ENCODE measurements at places on chromosomes 6 and 20.

DNA sequence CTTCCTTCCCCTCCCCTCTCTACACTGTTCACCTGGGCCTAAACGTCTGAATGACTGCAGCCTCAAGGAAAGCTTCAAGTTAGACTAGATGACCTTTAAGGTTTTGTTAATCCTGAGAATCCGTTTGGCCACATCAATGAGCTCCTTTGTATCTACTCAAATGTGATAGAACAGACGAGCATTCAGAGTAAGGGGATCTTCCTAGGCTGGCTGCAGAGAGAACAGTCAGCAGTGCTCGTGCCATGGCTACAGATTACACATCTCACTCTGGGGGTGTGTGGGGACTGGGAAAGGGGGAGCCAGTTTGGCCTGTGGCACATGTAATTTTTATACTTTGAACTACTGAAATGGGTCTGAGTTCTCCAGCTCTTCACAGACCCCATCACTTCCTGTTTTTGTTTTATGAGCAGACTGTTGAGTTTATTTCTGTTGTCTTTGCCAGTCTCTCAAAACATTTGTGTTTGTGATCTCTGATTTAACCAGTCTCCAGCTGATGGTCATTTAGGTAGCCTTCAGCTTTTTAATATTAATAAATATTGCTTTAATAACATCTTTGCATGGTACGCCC is 50.9 kb downstream of the KCNS1 start:
- DNase-seq = no peak

DNA sequence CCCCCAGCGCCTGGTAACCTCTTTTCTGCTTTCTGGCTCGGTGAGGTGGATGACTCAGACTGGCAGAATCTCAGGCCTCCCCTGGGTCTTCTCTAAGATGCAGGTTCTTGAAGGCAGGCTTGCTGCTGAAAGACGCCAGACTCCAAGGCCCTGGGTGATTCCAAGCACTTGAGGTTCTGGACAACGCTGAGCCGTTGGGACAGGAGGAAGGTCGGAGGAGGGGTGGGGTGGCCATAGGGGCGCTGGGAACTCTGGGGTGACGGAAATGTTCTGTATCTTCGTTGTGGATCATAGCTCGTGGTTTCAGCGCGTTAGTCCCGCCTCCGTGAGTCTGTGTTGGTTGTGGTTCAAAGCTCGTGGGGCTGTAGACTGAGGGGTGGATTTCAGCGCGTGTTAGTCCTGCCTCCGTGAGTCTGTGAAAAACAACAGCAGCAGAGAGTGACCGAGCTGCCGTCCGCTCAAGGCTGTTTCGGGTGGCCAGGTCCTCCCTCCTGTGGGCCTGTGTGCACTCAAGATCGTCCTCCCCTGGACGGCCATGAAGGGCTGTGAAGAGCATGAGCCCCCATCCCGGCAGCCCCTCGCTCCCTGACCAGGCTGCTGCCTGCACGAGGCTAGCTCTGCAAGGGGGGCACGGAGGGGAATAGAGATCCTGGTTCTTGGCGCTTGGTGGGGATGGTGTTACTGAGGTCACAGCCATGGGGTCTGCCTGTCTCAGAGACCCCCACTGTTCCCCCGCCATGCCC is 7.7 kb downstream of the NTSR1 start:
- DNase-seq = no peak

DNA sequence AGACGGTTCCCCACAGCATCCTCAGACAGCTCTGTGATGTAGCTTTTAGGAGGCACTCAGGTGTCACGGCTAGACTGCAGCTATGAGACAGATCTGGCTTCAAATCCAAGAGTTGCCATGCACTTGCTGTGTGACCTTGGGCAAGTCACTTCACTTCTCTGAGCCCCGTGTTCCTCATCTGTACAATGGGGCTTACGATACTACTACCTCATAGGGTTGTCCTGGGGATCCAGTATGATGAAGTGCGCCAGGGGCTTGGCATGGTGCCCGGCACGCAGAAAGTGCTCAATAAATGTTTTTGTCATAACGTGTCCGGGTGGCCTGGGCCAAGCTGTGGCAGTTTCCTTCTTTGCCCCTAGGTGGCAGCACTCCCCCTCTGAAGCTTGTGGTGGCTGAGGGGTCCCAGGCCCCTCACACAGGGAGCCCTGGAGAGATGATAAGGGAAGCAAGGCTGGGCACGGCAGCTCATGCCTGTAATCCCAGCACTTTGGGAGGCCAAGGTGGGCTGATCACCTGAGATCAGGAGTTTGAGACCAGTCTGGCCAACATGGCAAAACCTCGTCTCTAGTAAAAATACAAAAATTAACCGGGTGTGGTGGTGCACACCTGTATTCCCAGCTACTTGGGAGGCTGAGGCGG is 19.1 kb upstream of the CHMP4B start:
- DNase-seq = peak; percentile 43

DNA sequence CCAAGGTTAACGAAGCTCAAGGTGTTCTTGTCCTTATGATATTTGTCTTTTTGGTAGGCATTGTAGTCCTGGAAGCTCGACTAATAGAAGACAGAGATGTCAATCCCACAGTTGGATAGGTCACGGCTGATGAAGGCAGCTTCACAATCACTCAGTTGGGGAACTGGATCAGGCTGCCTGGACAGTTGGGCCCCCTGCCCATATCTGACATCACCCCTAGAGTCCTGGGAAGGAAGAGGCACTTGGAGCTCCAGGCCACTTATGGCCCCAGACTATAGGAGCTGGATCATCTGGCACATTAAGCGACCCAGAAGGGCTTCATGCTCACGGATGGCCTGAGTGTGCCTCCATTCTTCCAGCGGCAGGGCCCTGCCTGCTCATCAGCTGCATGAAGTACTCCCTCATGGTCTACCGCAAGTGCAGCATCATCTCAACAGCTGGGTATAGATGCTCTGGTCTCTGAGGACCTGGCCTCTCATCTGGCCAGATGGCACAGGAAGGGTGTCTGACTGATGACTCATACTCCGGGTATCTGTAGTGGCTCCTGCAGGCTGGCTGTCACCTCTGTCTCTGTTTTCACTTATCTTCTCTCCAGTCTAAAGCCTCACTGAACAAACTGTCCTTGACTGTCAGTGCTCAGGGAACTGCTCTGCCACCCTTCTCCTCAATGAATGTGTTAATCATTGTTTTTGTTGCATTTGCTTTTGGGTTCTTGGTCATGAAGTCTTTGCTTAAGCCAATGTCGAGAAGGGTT is 29.2 kb upstream of the SSR1 start:
- no peak for DNase-seq

DNA sequence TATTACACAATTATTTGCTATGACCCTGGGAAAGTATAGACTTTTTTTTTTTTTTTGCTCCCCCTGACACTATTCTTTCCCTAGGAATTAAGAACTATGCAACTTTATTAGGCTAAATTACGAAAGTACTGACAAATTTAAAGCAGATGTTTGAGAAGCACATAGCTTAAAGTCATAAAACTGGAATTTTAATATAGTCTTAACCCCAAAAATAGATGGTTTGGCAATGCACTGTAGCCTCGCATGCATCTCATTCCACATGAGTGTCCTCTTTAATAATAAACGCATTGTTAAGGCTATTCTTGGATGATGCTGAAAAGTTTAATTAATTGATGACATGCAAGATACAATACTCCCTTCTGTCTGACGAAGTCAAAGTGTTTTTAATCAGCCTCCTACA is 49.3 kb downstream of the TBC1D7 start:
- no peak for DNase-seq

- DNase-seq = no peak
Observed at GRCh38 chr6:160070831-160071230, 50.8 kb upstream of the SLC22A1 start.

DNA sequence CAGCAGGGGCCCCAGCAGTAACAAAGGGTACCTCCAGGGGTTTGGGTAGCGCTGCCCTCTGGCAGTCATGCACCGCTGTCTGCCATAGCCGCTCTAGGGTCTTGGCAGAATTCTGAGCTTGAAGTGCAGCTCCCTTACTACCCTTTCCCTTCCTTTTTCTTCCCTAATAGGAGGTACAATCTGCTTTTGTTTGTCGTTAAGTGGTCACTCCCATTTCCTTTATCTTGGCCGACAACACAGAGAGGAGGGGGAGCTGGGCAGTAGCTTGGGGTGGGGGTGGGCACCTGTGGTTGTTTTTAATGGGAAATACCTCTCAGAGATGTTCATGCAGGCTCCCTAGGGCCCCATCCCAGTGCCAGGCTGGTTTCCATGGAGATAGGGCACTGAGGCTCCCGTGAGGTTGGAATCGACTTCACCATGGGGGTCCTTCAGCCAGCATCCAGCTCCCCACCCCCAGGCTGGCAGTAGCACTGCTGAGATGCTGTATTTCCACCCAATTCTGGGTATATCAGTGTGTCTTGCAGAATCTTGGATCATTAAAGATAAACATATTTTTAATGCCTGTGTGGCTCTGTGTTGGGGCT is 18.6 kb downstream of the CCDC167 start:
- no peak for DNase-seq

GRCh38 chr20:63174309-63175037 is 41.5 kb downstream of the YTHDF1 start:
- no peak for DNase-seq

GRCh38 chr6:158595223-158595622 is 35.3 kb downstream of the TMEM181 start:
- DNase-seq = no peak

GRCh38 chr20:52817511-52817910 is 154.6 kb upstream of the TSHZ2 start:
- DNase-seq = no peak

GRCh38 chr6:147310521-147310920 is 106.3 kb downstream of the STXBP5 start:
- DNase-seq = no peak

- no peak for DNase-seq
Observed at GRCh38 chr20:19254956-19255355, 42.5 kb downstream of the SLC24A3 start.

- DNase-seq = no peak
Observed at GRCh38 chr20:56687061-56687460, 58.0 kb downstream of the TFAP2C start.

- DNase-seq = no peak
Observed at GRCh38 chr6:68740828-68741500, 105.9 kb downstream of the ADGRB3 start.

- DNase-seq = no peak
Observed at GRCh38 chr6:153312634-153313033, 181.6 kb upstream of the RGS17 start.

Measured in stimulated activated CD4-positive, alpha-beta T cell treated with anti-CD3 and anti-CD28 coated beads, Interleukin-1b, Interleukin-23, amount 100 ng/mL, for 4 hours (primary cell).